Fibroblast of the conjunctiva (primary cell): ENCODE measurements at places on chromosomes 11 and 22.

- DNase-seq, result no peak
Measured at GRCh38 chr11:73976451-73977151, 6.0 kb downstream of the UCP2 start.

- DNase-seq, result peak; percentile 56
Measured at GRCh38 chr11:24238771-24239645, 257.8 kb upstream of the LUZP2 start.

DNA sequence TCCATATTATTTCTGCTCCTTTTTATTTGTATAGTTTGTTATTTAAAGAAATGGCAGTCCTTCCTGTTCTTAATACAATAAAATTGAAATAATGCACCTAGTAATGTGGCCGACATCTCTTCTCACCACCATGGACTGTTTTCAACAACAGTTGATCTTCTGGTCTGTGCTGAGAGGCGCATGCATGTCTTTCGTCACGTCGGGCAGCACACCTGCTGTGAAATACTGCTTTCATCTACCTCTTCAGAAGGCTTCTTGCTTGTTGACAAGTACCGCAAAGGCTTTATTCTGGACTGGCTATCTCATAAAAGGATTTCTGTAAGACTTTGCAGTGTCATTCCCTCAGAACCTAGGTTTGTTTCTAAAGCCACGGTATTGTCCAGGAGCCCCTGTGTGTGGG is 13.9 kb upstream of the MYO18B start:
- no peak for DNase-seq

GRCh38 chr11:109963101-109963500 is 130.1 kb upstream of the ZC3H12C start:
- no peak for DNase-seq

DNA sequence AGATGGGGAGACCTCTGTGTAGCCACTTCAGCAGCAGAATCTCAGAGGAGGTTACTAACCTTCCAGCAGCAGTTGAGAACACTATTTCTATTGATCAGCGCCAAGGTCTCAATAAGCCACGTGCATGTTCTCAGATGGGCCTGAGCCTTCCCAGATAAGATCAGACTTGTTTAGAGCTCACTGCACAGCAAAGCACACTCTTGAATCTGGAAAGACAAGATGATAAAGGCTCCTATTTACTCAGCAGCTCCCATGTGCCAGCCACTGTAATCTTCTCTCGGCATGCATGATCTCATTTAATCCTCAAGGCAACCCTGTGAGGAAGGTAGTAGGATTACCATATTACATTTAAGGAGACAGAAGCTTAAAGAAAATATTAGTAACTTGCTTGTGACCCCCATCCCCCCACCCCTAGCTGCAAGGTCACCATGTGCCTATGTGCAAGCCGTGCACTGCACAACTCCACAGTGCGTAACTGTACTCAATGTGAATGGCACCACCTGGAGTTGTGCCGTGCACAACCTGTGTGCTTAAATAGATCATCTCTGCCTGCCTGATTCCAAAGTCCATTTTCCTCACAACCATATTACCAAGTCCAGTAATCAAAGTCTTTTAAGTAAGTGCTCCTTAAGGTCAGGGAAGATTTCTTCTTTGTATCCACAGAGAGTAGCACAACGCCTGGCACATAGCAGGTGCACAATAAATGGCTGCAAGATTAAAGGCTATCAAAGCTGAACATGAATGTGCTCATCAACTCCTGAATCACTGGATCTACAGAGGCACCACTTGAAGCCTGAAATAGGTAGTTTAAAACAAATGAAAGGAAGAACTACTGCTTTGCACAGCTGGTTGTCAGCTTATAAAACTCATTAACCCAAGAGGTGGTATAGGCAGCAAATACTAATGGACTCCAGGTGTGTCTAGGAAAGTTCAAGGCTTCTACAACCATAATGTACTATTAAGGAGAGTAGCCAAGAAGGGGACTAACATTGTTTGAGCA is 293.8 kb downstream of the BUD13 start:
- no peak for DNase-seq

- no peak for DNase-seq
Measured at GRCh38 chr22:44127356-44127755, 53.4 kb upstream of the PARVG start.

- DNase-seq, result no peak
Measured at GRCh38 chr11:9347100-9347499, 32.7 kb upstream of the TMEM41B start.

- DNase-seq, result no peak
Measured at GRCh38 chr22:50714150-50714549, 23.9 kb upstream of the ACR start.
